ENCODE measurements at places on chromosomes 3 and 15. TPM values are rescaled to one million over a fixed set of nuclear protein-coding genes. Genes with fewer than 3 reads are reported as not detected.

- no peak for DNase-seq
These were observed 47.9 kb downstream of the TLE3 start for GRCh38 chr15:70049701-70050301.

DNA sequence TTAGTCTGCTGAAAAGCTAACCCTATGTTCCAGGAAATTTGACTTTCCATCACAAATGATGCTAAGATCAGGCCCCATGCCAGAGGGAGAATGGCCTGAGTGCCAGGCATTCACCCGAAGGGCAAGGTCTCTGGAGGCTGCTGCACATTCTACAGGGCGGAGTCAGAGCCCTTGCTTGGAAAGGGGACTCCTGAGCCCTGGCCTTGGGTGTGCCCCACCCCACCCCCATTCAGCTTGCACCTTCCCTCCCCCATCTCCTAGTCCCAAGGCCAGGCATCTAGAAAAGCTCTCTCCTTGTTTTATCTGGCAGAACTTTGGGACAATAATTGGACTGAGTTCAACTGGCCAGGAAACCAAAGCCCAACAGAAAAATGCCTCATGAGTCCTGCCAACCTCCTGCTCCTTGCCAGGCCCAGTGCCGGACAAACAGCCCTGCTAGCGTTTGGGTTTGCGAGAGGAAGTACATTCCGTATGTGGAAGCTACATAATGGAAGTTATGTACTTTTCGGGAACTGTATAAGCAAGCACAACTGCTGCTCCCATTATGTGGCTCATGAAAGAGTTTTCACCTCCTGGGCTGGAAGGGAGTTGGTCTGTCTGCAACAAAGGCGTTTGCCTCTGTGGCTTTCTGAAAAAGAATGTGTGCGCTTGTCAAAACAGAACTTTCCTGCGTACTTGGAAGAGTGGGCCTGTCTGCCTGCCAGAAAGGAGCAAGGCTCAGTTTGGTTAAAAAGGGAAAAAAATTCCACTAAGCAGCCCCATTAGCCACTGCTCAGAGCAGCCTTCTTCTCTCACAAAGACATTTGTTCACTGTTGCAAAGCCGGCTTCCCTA is 321.5 kb upstream of the CTNNB1 start:
- DNase-seq, result peak; percentile 16

GRCh38 chr3:164155400-164155799 is 922.9 kb downstream of the SI start:
- DNase-seq, result no peak

DNA sequence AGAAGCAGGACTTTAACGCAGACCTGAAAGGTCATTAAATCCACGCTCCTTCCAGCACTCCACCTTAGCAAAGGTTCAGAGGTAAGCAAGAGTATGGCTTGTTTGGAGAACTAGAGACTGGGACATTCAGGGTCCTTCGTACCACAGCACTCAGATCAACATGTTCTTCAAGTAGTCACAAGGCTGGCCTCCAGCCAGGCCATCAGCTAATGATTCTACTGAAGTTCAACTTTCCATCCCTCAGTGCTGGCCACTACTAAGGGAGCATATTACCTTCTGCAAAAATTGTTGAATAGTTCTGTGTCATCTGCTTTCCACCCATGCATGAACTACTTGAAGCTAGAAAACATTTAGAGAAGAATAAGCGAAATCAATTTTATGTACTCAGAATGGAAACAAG is 17.6 kb downstream of the CD200R1L start:
- DNase-seq, result no peak

GRCh38 chr3:54447427-54447826 is 325.1 kb downstream of the CACNA2D3 start:
- no peak for DNase-seq

DNA sequence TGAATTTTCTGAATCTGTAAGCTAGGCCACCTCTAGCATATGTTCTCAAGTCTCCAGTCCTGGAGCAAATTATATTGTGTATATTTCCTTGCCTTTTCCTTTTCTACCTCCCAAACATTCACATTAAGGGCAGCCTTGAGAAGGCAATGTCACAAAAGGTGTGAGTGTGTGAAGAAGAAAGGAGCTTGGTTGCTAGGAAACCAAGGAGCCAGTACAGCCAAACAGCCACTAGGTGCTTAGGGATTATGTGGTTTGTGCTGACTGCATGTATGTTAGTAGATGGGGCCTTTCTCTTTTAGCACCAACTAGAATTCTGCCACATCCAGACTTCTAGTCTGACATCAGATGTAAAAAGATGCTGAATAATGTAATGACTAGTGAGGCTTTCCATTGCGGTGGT is 118.8 kb upstream of the DAZL start:
- DNase-seq, result peak; percentile 82

GRCh38 chr3:53489787-53490458 is 4.5 kb upstream of the CACNA1D start:
- DNase-seq, result no peak

- no peak for DNase-seq
These were observed 719 bp downstream of the MAGEL2 start for GRCh38 chr15:23647001-23647295.

DNA sequence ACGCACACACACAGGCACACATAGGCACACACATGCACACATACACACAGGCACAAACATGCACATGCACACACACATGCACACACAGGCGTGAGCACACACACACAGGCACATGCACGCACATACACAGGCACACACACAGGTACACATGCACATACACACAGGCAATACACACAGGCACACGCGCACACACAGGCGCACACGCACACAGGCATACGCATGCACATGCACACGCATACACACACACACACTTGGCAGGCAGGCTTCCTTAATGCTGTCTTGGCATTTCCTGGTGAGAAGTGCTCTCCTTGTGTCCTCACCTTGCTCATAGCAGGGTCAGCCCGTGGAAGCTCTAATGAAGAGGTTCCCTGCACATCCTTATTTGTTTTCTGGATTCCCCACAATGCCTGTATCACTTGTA is 8.4 kb upstream of the SLCO2A1 start:
- no peak for DNase-seq

DNA sequence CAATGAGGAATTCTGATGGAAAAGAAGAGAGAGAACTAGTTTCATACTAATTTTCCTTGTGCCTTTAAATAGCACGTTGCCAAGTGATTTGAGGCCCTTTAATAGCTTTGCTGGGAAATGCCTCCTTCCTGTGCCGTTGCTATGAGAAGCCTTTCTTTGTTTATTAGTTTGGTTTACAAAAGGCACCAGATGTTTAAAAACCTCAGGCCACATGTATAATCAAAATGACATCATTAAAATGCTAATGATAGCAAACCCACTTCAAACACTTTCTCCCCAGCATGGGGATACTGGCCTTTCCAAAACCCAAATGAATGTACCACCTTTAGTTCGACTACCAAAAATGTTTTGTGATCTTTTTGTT is 50.0 kb upstream of the TBC1D23 start:
- no peak for DNase-seq

DNA sequence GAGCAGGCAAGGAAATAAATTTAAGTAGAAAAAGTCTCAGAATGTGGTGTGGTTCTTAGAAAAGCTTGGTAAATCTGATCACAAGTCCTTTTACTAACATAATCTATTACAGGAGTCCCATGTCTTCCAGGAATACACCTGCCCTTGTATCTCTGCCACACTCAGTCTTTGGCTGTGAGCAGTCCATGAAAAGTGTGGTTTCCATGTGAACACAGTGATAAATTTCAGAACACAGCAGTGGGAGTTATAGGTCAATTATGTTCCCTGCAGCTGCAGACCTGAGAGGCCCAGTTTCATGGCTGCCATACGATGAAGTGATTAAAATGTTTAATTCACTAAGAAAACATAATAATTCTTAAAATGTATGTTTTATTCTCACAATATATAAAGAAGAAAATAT is 366.9 kb upstream of the STAC start:
- no peak for DNase-seq

DNA sequence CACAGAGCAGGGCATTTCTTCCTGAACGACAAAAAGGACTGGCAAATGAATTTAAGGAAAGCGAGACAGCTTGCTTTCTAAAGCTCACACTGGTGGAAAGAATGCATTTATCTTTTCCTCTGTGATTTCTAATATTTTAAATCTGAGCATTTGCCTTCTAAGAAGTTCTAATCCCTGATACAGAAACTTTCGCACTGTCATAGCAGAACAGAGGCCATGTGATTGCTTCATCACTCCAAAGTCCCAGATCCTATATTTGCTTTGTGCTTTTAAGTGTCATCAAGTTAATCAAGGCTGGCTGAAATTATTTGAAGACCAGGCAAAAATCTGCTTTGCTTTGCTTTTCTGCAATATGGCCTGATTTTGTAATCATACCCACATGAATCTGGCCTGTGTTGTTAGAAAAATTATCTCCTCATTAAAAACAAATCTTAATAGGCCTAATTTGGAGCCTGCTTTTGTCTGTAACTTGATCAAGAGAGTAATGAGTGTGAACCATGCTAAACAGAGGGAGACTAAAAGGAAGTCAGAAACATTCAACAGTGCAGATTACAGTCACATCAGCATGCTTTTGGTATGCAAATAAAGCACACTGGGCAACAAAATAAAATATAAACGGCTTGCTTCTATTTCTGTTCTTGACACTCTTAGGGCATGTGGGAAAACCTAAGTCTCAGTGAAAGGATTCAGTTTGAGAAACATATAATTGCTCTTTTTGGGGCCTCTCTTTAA is 178.2 kb upstream of the ADAMTS9 start:
- no peak for DNase-seq

GRCh38 chr3:127975153-127976029 is 60.4 kb downstream of the KBTBD12 start:
- no peak for DNase-seq

DNA sequence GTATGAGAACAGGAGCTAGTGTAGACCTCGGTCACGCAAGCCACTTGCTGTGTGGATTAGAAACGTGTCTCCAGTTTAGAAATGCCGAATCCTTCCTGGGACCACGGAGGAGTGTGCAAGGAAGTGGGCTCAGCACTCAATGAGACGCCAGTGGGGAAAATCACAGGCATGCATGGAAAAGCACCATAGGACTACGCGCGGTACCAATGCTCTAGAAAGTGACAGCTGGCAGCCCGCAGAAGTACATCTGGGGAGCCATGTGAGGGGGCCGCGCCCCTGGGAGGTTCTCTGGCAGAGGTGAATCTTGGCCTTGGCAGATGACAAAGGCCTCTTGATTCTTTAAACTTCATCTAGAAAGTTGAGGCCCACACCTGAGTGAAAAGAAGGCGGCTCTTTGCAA is 99.3 kb downstream of the LRRK1 start:
- DNase-seq, result no peak

- DNase-seq, result peak; percentile 66
These were observed 185.0 kb upstream of the ANKRD28 start for GRCh38 chr3:15982667-15983196.

- no peak for DNase-seq
These were observed 108.1 kb upstream of the TPM1 start for GRCh38 chr15:62934236-62934971.

DNA sequence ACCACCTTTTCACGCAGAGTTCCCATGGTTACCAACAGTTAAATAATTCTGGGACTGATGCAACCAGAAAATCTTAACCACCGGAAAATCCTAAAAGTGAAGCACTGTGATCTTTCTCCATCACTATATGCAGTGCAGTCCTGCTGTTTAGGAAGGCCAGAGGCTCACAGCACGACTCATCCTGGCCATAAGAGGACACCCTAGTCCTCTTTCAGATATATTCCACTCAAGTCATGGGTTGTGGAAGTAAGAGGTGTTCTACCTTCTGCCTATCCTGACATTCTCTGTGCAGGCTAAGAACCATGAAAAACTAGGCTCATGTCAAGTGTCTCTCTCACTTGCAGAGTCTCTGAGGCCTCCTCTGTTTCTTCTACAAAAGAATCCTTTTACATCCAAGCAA is 67.2 kb downstream of the DHX30 start:
- no peak for DNase-seq

- DNase-seq, result peak; percentile 11
These were observed 318.9 kb upstream of the IL12A start for GRCh38 chr3:159669766-159670165.

- no peak for DNase-seq
These were observed 384.7 kb downstream of the MFSD1 start for GRCh38 chr3:159186581-159186980.

GRCh38 chr3:23448998-23449537 is 245.9 kb downstream of the UBE2E2 start:
- no peak for DNase-seq

DNA sequence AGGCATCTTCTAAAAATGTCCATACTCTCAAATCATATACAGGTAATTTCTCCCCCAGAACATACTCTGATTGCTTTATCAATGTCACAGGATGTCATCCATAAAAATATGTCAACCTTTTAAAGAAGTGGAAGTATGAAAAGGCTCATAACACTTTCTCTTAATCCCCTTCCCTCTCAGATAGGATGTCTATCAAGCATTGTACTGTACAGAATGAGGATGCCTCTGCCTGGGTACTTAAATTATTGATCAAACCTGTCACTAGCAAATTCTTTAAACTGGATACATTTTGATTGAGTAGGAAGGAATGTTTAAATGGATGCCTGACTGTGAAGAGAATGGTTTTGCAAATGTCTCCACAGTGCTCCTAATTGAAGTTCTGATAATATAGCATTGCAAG is 168.7 kb downstream of the EPHA3 start:
- no peak for DNase-seq

GRCh38 chr3:111070772-111071256 is 802 bp upstream of the NECTIN3 start:
- DNase-seq, result no peak

DNA sequence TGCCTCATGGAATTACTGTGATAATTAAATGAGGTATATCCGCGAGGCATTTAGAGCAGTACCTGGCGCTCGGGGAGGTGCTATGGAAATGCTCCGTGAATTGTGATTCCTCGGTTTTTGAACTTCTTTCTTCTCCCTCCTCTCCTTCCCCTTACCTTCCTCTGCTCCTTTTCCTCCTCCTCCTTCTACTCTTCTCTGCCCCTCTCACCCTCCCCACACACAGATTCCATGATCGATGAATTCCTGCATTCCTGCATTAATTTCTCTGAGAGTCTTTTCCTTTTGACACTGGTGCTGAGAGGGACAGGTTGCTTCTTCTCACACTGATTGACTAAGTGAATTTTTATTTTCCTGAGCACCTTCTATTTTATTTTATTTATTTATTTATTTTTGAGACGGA is 101.2 kb upstream of the RGMA start:
- no peak for DNase-seq

DNA sequence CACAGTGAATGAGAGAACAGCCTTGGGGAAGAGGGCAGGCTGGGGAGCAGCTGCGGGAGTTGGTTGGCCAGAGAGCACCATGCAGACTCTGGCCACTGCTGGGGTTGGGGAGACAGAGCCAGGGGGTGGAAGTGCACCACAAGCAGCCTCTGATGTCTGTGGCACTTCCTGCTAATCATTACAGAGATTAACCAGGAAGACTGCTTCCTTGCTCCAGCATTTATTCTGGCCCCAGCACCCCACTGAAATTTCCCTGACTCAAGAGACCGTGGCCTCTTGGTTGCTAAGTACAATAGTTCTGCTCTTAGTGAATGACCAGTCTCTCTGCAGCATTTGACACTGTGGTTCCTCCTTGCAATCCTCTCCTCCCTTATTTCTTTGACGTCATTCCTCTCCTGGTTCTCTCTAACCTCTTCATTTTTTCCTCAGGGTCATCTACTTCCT is 266.2 kb upstream of the ROPN1 start:
- DNase-seq, result no peak

The DPPA4 gene
- 215 TPM for total RNA-seq

The TERC gene
- total RNA-seq, result 47.5 TPM

The CFAP100 gene
- total RNA-seq, result 0.12 TPM

The UBAP1L gene
- total RNA-seq, result 0.39 TPM

The EAF1 gene
- total RNA-seq, result 34.2 TPM

The APOD gene
- not detected for total RNA-seq

The AHSG gene
- total RNA-seq, result not detected

The PROS1 gene
- 11.9 TPM for total RNA-seq

The SAMMSON gene
- not detected for total RNA-seq

Data from neural progenitor cell (in vitro differentiated cells).